A549 treated with AZD2906 at 1 μM for 4 hours (cell line): ENCODE measurements at places on chromosomes 6 and 20. TPM values are rescaled to one million over a fixed set of nuclear protein-coding genes. Genes with fewer than 3 reads are reported as not detected.

NKAIN4 gene
- 3.9 to 6.9 TPM (median 4.7 TPM) in 5 replicates for total RNA-seq

SLC32A1 gene
- not detected in 5 replicates for total RNA-seq

PRSS35 gene
- 0.06 to 0.14 TPM (median 0.06 TPM) in 5 replicates for total RNA-seq

ENPP4 gene
- total RNA-seq = 0.24 to 0.35 TPM (median 0.31 TPM) in 5 replicates

MACROD2 gene
- 0.34 to 0.73 TPM (median 0.58 TPM) in 5 replicates for total RNA-seq
